ENCODE measurements at places on chromosomes 1 and 21.

GRCh38 chr1:236085545-236086159, 20.8 kb upstream of the NID1 start:
- no peak for DNase-seq

GRCh38 chr1:117098287-117098890, 23.2 kb downstream of the TRIM45 start:
- no peak for DNase-seq

- no peak for DNase-seq
Observed at GRCh38 chr1:198966519-198966918, 327.7 kb downstream of the PTPRC start.

- DNase-seq, result no peak
Observed at GRCh38 chr1:218339267-218339831, 5.8 kb upstream of the TGFB2 start.

GRCh38 chr1:170254371-170254770, 108.6 kb downstream of the NTMT2 start:
- no peak for DNase-seq

- DNase-seq, result no peak
Observed at GRCh38 chr21:45391743-45392572, 13.0 kb upstream of the COL18A1 start.

DNA sequence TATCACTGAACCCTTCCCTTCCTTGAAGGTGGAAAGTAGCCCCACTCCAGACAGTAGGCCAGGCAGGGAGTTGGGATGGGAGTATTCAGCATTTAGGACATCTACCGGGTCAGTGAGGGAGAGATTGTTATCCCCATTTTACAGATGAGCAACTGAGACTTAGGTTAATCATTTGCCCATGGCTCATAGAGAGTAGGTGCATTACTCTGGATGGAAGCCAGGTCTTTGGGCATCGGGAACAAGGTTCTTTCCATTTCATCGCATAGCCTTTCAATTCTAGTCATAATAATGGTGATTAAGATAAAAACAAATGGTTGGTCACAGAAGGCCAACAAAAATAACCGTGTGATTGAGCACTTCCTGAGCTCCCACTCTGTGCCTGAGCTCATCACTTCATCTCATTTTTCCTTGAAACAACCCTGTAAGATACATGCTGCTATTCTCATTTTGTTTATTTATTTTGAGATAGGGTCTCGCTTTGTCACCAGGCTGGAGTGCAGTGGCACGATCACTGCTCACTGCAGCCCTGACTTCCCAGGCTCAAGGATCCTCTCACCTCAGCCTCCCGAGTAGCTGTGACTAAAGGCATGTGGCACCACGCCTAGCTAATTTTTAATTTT, 64.8 kb downstream of the NAV1 start:
- peak; percentile 61 for DNase-seq

DNA sequence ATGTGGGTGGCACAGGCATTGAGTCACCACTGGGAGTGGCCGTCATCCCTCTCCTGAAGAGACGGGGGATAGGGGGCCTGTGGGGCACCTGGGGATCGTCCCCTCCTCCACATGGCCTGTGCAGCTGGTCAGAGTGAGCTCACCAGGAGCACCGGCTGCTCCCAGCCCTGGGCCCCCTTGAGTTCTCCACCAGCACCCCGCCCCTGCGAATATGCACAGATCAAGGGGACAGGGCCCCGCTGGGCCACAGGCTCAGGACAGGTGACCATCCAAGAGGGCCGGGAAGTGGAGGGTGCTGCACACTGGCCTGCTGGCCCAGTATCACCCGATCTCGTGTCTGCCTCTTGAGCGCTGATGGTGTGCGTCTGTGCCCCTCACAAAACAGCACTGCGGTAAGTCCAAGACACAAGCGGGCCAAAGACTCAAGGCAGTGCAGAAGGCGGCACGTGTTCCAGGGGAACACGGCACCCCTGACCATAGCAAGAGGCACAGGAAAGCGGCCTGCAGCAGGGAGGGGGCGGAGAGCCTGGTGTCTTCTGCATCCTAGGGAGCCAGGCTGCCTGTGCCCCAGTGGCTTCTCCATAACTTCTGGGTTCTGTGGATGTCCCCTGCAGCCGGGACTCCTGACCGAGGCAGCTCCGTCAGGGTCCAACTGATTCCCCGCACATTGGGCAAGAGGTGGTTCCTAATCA, 18.1 kb upstream of the TSPEAR start:
- DNase-seq, result no peak

GRCh38 chr1:118841521-118841920, 146.6 kb downstream of the TBX15 start:
- DNase-seq, result no peak

GRCh38 chr1:33219886-33220661, 36.2 kb upstream of the ZNF362 start:
- peak; percentile 18 for DNase-seq

DNA sequence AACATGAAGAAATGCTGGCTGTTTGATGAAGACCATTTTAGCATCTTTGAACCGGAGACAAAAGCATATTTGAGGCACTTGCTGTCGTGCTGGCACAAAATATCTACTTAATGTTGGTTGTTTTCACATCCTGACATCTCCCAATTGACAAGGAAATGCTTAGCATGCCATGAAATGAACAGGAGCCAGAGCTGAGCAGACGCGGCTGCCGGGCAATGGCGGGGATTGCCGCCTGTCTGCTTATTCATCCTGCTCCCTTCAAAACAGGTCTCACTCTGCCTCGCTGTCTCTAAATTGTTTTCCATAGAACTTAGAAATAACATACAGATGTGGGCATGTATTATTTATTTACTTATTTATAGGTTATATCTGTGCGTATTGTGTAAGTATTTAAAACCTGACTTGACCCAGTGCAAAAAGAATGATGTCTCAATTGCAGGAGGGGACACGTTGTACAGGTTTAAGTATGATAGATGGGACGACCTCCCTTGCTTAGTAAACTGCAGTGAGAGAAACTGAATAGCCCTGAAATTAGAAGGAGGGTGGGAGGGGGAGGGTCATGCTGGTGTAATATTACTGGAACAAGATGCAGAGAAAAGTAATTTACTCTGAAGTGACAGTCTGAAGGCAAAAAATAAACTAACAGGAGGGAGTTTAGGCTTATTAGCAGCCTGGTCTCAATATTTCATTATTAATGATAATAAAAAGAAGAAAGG, 590.4 kb upstream of the PLXNA2 start:
- DNase-seq, result no peak

DNA sequence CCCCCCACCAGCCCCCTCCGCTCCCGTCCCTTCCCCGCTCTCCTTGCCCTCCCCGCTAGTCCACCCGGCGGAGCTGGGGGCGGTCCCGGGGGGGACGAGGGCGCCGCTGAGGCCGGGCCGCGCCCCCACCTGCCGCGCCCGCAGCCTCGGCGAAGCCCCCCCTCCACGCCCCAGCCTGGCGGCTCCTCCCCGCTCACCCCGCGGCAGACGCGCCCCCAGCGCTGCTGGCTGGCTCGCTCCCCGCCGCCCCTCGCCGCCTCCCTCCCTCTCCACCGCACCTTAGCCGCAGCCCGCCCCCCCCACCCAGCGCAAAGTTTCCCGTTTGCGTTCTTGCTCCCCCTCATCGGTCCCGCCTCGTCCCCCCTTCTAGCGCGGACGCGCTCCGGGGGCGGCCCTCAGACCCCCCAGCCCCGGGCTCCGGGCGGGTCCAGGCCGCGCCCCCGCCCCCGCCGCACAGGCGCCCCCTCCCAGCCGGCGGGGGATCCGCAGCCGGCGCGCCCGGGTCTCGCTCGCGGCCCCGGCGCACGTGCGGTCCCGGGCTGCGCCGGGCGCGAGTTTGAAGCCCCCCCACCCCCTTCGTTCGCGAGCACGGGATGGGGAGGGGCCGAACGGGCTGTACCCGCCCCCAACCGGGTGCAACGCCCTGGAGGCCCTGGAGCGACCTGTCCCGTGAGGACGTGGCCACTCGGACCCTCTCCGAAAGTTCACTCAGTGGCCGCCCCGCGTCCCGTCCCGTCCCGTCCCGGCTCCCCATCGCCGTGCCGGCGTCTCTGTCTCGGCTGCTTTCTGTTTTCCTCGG, 623 bp downstream of the PTPRF start:
- peak; percentile 37 for DNase-seq

DNA sequence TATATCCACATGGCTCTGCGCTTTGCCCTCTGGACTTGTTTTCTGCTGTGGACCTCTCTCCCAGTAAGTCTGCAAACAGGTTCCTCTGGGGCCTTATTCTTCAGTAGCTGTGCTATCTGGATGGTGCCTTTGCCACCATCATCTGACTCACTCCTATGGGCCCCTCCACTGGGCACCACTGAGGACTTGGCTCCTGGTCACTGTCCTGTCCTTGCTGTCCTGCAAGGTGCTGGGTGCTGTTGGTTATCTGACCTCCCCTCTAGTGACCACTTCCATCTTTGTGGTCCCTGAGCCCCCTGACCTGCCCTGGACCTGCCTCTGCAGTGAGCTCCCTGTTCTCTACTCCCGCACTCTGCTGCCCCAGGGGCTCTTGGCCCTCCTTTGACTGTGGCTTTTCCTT, 6.7 kb downstream of the CNIH3 start:
- no peak for DNase-seq

DNA sequence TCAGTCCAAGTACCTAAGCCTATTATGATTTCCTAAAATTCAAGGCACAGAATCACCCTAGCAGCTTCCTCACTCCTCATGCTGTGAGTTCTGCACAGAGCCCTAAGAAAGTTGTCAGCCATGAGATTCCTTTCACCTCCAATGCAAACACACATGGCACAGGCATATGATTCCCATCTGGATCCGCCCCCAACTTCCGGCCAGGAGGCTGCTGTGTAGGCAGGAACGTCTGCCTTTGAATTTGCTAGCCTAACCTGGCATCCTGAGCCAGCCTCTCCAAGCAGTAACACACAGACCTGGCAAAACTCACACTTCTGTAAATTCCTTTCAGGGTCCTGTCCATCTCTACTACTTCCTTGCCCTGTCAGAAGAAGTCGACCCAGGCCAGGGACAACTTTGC, 521.1 kb upstream of the BEND5 start:
- DNase-seq, result no peak

DNA sequence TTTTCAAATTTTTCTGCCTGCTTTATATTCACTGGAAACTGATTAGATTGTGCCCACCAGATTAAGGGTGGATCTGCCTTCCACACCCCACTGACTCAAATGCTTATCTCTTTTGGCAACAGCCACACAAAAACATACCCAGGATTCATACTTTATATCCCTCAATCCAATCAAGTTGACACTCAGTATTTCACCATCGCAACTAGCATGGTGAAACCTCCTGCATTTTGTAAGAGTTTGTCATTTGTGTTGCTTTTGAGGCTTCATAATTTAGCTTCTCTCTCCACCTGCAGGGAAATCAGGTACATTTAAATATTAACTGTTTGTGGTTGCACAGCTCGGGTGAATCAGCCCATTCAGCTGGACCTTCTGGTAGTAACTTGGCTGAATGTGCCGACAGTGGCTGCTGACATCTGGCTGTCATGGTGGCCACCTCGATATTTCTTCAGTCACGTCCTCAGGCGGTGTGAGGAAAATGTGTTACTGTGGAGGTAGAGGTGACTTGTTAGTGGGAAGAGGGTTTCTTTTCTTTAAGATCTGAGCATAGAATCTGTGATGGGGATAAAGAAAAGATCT, 224.0 kb downstream of the PTBP2 start:
- no peak for DNase-seq

DNA sequence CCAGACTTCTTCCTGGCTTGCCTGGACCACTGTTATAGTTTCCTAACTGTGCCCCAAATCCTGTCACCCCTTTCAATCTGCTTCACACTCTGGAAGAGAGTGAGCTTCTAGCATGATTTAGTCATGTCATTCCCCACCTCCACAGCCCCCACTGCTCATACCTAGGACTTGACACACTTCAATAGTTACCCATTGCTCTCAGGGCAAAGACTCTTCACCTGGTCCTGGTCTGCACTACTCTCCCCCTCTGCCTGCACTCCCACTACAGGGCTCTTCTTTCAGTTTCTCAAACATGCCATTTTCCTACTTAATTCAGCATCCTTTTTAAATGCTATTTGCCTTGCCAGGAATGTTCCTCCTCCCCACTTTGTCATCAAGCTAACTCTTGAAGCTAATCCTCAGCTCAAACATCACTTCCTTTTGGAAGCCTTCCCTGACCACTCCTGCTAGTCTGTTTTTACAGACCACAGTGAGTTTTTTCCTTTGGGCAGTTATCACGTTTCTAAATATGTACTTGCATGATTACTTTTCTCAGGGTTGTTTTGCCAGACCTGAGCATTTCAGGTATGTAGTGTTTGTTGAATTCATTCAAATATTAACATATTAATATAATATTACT, 24.7 kb downstream of the CYP2J2 start:
- DNase-seq, result no peak

- no peak for DNase-seq
Observed at GRCh38 chr1:168360151-168361021, 79.7 kb downstream of the TBX19 start.

DNA sequence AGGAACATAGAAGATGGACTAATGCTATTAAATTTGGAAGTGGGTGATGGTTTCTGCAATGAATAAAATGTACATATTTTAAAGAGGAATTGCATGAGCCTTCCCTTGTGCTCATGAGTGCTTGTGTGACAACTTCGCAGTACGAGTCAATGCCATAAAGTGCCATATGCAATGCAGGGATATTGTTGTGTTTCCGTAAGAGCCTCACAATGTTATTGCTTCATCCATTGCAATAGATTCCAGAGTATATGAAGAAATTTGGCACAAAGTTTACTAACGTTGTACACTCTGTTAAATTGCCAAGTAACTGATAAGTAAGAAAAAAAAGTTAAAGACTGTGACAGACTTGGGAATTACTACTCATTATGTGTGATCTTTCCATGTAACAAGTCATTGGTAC, 22.3 kb downstream of the BTG3 start:
- no peak for DNase-seq

Measured in A549 (cell line).